Effector memory CD8-positive, alpha-beta T cell (primary cell): ENCODE measurements at places on chromosomes 1 and 21.

GRCh38 chr1:14923727-14924452, 229.7 kb upstream of the TMEM51 start:
- DNase-seq = no peak

DNA sequence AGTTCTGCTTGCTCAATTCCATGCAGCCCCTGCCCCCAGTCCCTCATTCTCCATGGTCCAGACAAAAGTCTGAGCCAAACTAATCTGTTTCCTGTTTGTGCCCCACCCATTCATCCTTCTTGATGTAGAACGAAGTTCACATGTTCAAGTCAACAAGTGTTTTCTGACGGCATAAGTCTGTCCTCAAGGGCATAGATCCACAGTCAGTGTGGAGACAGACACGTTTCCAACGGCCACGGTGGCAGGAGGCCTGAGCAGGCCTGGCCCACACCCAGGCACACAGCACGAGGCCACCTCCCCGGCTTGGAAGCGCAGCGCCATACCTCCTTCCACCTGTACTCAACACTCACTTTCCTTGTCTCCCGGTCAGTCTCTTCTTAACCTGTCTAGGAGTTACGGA, 16.1 kb downstream of the ADORA1 start:
- DNase-seq = no peak

- DNase-seq = no peak
Measured at GRCh38 chr1:210743038-210743437, 390.9 kb downstream of the KCNH1 start.

- DNase-seq = no peak
Measured at GRCh38 chr1:179447489-179447888, 81.7 kb downstream of the AXDND1 start.

DNA sequence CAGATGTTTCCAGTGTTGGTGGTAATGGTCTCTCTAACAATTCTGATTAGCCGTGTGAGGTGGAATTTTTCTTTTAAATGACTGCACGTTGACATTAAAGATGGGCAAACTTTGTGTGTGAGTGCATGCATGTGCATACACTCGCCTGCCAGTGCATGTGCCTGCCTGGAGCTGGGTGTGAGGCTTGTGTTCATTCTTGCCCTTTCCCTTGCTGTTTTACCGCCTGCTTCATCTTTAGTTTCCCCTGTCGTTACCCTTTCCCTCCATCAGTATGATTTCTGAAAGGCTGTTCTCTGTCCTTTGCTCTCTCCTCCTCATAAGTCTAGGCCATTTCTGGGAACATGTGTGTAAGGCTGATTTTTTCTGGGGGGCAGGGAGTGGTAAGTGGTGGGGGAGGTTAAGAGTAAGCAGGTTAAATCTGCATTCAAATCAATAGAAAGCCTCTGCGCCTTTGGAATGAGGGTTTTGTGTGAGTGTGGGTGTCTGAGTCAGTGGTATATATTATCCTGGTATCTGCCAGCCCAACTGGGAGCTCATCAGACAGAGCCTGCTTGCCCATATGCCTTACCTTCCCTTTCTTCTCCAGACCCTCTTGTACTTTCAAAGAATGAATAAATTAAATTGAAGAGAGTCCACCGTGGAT, 112.5 kb downstream of the PBX1 start:
- no peak for DNase-seq

DNA sequence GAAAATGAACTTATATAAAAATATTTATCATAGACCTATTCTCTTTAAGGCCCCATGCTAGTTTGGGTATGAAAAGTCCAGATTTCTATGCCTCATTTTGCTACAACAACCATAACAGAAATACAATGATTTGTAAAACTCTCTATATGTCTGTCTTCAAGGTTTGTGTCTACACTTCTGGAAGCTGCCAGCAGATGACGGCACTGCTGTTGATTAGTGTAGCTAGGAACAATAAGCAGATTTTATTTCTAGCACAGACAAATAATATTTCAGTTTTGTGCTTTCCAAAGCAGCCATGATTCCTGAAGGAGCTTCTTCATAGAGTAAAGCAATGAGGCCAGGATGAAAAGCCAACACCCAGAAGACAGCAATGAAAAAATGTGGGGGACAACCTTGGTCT, 779.6 kb upstream of the ADGRL2 start:
- no peak for DNase-seq

DNA sequence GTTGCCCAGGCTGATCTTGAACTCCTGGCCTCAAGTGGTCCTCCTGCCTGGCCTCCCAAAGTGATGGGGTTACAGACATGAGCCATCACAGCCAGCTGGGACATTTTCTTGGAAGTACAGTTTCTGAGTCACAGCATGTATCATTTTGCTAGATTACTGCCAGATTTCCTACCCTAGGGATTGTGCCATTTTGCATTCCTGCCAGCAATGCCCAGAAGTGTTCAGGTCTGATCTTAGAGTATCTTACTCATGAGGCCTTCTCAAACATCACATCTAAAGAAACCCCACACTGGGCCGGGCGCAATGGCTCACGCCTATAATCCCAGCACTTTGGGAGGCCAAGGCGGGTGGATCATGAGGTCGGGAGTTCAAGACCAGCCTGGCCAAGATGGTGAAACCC, 10.2 kb downstream of the BMP8A start:
- no peak for DNase-seq

DNA sequence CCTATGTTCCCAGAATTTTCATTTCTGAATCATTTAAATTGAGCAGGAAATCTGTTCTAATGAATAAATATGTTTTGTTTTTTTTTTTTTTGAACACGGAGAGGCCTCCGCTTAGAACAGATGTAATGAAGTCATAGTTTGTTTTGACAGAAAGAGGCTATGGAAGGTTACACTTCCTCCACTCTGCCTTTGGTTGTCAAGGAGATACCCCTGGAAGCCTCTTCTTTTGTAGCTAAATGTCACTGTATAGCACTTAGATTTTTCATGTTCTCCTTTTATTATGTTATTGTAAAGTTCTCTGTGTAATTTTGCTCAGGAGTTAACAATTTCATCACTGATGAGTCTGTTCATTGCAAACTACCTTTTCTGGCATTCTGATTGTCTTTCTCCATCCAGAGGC, 22.7 kb upstream of the GNG12 start:
- no peak for DNase-seq

- DNase-seq = no peak
Measured at GRCh38 chr1:204294357-204294756, 65.4 kb downstream of the PLEKHA6 start.

GRCh38 chr1:182565537-182565936, 23.5 kb downstream of the RNASEL start:
- no peak for DNase-seq

- no peak for DNase-seq
Measured at GRCh38 chr21:34093083-34093482, 19.7 kb downstream of the MRPS6 start.

DNA sequence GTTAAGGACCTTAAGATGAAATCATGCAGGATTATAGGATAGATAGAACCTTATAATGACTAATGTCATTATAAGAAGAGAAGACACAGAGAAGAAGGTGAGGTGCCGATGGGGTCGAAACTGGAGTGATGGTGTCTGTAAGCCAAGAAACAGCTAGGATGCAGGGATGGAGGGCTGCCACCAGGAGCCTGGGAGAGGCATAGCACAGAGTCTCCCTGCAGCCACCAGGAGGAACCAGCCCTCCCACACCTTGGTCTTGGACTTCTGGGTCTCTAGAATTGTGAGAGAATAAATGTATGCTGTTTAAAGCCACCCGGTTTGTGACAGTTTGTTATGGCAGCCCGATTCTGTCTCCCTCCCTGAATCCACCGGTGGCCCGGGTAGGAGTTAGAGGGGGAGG, 337.2 kb upstream of the AJAP1 start:
- no peak for DNase-seq

DNA sequence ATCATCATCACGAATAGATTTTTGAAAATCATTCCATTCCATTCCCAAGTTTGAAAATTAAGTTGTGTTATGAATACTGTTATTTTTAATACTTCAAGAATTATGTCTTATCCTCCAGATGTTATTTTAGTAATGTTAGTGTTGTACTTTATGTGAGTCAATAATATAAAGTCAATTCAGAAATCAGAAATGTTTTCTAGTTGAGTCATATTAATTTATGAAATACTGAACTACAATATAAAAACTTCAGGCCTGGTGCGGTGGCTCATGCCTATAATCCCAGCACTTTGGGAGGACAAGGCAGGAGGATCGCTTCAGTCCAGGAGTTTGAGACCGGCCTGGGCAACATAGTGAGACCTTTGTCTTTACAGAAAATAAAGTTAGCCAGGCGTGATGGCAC, 38.4 kb upstream of the GPR25 start:
- no peak for DNase-seq
